CD4-positive, alpha-beta T cell treated with Interleukin-2 at 100 ng/mL for 4 hours (primary cell): ENCODE measurements at places on chromosomes 12 and 14.

DNA sequence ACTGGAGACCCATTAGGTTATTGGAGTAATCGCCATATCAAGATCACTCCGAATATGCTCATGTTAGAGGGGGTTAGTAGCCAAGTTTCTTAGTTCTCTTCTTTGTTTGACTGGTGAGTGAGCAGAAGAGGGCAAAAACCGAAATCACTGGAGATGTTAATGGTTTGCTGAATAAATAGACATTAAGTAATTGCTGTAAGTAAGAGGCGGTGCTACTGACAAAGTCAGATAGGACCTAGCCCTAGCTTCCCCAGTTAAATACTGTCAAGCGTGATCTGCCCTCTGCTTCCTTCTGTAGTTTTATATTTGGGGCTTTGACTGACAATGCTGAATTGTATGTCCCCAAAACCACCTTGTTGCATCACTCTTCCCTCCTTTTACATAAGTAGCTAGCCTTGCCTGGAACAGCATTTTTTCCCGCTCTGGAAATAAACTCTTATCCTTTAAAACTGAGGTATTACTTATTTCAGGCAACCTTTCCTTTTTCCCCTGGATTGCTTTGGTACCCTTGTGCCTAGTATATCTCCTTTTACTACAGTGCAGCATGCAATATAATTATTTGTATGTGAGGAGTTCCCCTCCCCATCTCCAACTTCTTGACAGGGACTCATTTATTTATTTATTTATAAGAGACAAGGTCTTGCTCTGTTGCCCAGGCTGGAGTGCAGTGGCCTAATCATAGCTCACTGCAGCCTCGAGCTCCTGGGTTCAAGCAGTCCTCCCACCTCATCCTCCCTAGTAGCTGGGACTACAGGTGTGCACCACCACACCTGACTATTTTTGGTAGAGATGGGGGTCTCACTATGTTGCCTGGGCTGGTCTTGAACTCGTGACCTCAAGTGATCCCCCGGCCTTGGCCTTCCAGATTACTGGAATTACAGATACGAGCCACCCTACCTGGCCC lies 1.4 kb downstream of the SNRPF start:
- DNase-seq, result no peak

- no peak for DNase-seq
Observed at GRCh38 chr12:6056406-6057240, 67.8 kb downstream of the VWF start.

DNA sequence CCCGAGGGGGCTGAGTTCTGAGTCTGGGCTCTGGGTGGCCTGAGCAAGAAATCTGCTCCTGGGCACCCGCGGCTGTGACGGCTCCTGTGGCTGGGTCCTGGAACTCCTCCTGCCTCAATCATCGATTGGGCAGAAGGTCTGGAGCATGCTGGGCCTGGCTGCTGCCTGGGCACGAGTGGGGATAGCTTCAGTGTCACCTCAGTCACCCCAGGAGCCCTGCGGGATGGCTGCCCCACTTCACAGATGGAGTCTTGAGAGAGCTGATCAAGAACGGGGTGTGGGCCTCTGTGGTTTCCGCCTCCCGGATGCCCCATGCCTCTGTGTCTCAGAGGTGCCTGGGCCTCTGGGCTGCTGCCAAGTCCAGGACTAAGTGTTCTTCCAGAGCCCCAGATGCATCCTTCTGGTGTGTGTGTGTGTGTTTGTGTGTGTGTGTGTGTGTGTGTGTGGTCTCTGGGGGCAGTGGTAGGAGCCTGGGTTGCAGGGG lies 185.6 kb upstream of the C14orf180 start:
- DNase-seq, result peak; percentile 78

DNA sequence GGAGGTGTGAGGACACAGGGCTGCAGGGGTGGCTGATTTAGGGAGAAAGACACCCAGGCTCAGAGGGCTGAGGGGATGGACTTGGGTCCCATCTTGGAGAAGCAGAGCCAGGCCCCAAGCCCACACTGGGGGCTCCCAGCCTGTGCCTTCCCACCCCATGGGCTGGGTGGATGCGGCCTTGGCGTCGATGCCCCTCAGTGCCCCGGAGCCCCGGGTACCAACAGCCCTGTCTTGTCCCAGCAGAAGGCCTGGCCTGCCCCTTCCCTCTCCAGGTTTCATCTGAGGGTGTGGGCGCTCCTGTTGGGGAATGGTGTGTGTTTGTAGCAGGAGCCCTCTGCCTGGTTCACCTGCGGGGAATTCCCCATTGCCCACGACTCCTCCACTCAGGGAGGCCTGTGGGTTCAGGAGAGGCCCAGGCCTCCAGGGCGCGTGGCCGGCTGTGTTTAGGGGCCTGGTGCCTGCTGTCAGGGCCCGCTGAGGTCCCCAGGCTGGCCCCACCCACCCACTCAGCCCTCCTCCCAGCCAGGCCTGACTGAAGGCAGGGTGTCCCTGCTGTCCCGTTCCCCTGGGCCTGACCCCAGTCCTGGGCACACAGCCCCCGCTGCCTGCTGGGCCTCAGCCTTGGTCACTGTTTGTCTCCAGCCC lies 51.1 kb upstream of the BEGAIN start:
- no peak for DNase-seq

DNA sequence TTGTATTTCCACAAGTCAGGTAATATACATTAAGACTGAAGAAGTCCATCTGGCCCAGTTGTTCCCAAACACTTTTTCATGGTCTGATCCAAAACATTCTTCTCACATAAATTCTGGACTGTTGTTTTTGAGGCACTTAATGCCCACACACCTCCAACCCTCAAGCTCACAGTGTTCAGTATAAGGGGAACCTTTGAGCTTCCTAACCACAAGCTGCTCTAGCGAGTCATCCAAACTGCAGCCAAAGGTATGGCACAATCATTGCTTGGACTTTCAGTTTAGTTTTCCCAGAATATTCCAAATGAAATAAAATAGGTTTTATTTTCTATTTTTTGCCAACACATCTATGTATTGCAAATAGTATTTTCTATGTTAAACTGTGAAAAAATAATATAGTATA lies 103.0 kb downstream of the PUS7L start:
- DNase-seq, result no peak

DNA sequence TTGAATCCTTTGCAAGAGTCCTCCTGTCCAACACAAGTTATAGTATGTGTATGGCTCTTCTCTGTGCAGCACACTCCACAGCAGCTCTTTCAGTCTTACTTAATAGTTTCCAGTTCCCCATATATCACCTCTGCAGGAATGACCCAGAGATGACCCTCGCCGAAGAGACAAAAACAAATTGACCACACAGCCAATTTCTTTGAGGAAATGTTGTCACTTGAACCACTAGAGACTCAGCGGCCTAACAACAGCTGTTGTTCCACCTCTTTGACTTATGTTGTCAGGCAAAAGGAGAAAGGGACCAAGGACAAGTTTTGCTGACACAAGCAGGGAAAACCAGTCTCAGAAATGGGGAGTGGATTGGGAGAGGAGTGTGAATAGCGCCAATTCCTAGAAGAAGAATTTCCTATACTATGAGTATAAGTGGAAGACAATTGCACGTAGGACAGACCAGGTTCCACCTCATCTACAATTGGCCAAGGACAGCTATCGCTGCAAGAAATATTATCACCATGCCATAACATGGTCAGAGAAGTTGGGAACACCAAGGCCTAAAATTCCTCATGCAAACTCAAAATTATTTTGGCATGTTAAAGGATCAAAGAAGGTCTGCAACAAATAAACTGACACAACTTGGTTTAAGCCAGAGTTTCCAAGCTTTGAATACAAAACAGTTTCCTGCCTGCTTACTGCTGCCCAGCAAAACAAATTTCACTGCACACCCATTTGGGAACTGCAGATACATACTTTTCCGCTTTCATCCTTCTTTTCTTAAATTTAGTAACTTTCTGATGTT lies 41.7 kb upstream of the ITPR2 start:
- no peak for DNase-seq

DNA sequence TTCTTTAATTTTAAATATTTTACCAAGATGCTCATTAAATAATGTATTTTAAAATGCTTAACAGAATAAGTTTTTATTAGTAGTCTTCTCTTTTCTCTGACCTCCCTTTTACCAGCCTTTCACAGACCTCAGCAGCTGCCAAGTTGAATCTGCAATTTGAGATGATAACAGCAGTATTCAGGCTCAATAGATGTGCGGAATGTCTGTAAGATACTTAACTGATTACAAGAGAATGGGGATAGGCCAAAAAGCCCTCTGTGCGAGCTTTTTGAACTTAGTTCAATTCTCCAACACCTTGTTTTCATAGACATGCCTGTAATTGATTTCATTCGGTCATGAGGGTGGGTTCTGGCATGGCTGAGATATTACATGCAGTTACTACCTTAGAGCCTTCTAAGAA lies 277.2 kb downstream of the TMTC2 start:
- DNase-seq, result no peak

- no peak for DNase-seq
Observed at GRCh38 chr12:117580718-117581062, 219.3 kb upstream of the NOS1 start.

GRCh38 chr12:94561943-94562411 lies 88.4 kb downstream of the TMCC3 start:
- no peak for DNase-seq

GRCh38 chr12:123717350-123717749 lies 5.2 kb downstream of the ATP6V0A2 start:
- no peak for DNase-seq

GRCh38 chr12:29782285-29782870 lies 1.4 kb downstream of the TMTC1 start:
- DNase-seq, result no peak

GRCh38 chr14:24332268-24332993 lies 2.4 kb downstream of the ADCY4 start:
- DNase-seq, result peak; percentile 93

DNA sequence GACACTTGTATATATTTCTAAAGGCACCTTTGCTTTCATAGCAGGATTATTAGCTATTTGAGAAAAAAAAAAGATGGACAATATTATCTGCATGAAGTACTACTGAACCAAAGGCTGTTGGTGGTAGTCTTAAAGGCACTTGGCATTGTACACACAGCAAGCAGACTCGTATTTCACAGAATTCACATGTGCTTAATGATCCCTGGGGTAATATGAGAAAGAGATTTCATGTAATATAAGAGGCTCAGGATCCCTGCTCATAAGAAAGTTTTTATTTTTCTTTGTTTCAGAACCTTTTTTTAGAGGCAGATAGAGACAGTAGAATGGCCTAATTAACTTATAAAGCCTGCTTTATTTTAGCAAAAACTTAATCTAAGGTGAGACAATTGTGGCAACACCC lies 59.5 kb downstream of the SYNE2 start:
- DNase-seq, result no peak

GRCh38 chr14:90960818-90961217 lies 99.6 kb downstream of the RPS6KA5 start:
- no peak for DNase-seq

DNA sequence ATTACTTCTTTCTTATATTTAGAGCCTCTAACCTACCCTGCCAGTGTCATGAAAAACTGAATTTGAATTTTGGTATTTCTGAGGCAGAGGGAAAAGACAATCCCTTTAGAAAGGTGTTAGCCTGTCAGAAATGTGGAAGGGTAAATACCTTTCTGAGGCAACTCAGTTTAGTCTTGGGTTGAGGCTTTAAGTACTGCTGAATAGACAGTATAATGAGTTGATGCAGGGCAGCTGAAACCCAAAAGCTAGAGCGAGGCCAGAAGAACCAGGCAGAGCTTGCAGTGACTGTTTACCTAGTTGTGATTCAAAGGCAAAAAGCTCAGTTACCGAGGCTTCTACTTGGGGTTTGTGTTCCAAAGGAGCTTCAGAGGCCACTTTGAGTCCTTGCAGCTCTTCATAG lies 18.7 kb downstream of the ZC2HC1C start:
- no peak for DNase-seq

DNA sequence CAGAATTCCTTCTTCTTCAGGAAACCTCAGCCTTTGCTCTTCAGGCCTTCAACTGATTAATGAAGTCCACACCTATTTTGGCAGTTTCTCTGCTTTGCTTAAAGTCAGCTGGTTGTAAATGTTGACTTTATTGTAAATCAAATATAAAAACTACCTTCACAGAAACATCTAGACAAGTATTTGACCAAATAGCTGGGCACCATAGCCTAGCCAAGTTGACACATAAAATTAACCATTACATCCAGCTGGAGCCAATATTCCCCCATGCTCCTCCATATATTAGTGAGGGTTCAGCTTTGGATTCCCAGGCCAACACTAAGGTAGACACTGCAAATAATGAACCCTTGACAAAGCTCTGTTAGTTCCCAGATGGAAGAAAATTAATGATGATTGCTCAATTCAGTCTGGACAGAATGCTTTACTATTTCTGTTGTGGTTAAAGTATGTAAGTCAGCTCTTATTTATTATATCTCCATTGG lies 125.5 kb downstream of the ZFP36L1 start:
- DNase-seq, result no peak

DNA sequence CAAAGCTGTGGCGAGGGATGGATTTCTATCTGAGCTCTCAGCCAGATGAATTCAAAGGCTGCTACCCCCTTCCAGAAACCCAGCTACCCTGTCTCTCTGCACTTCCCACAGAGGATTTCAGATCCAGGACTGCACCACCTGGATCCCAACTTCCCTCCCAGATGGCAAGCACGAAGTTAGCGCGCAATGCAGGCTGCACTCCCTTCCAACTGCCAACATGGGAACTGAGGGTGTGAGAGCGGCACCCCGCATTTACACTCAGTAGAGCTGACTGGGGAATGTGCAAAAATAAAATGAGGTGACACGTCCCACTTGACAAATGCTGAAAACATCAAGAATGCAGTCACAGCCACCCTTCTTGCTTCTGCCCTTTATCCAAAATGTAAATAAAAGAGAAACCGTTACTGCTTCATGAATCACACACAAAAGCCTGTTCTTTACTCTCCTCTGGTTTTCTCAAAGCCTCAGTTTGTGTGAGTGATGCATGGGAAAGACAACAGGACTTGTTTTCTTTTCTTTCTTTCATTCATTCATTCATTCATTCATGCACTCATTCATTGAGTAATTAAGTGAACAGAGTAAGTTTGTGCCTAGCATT lies 85.7 kb downstream of the ITPK1 start:
- DNase-seq, result no peak

DNA sequence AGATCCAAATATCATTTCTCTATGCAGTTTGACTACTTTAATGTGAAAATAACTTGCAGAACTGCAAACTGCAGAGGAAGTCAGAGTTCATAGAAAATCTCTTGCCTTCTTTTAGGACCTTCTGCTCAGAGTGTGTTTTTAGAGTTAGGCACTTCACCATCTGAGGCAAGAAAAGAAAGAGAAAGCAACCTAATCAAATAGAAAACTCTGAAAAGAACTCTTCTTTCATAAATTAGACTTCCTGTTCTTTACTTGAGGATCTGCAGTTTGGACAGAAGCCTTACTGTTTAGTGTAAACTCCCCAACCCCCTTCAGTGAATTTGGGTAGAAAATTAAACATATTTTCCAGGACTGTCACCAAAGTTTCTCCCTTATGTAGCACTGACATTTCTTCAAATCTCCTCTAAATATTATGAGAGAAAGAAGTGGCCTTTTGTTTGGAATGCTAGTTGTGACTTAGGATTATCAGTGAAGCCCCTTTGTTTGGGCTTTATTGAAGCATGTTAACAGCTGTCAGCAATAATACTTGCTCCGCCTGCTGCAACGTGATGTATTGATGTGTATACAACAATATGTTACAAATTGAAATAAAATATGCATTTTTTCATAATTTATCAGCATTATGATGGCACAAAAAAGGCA lies 99.5 kb downstream of the PDZRN4 start:
- no peak for DNase-seq
